H54 (cell line): ENCODE measurements at places on chromosomes 3 and 15.

DNA sequence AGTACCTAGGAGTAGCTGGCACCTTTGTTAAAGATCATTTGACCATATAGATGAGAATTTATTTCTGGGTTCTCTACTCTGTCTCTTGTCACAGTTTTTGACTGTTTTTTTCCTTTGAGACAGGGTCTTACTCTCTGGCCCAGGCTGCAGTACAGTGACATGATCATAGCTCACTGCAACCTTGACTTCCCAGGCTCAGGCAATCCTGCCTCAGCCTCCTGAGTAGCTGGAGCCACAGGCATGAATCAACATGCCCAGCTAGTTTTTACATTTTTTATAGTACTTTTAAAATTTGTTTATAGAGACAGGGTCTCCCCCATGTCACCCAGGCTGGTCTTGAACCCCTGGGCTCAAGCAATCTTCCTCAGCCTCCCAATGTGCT, 45.0 kb downstream of the BCL2L10 start:
- DNase-seq: no peak

DNA sequence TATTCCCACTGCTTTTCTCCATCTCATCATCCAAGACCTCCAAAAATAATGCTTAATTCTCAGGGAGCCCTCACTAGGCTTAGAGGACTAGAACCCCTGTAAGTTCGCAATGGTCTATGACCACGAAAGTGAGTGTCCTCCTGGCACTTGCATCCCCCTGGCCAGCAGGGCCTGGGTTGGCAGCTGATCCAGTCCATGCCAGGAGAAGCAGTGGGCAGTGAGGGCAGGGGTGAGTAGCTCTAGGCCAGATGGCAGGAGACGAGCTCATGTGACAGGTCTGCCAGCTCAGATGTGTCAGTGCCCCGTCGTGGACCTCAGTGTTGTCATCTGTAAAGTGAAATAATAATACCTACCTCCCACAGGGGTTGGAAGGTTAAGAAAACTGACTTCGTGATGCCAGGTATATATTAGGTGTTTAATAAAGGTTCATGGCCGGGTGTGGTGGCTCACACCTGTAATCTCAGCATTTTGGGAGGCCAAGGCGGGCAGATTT, 11.1 kb downstream of the GP5 start:
- no peak for DNase-seq

GRCh38 chr3:11642431-11643191, 1.1 kb downstream of the VGLL4 start:
- DNase-seq: peak; percentile 57

DNA sequence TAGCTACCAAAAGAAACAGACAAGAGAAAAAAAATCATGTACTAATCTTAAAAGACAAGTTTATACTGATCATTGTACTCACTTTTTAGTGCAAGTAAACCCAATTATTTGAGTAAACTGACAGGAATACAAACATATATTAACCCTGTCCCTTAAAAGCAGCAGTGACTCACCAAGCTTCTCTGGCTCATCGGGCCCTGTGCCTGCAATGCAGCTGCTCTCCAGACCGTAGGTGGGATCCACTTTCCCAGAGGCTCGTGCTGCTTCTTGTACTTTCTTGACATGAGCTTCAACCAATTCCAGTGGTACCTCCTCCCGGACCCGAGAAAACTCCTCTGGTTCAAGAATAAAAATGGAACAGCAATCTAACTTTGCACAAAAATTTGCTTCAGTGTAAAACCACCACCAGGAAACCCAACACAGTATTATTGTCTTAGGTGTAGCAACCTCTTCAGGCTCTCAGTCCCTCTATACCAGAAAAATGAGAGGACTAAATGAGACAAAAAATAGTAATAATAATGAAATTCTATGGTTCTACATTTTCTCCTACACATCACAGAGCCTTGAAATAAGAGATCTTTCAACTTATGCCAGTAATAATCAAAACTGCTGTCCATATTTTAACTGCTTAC, 82.6 kb upstream of the CSPG5 start:
- peak; percentile 42 for DNase-seq

DNA sequence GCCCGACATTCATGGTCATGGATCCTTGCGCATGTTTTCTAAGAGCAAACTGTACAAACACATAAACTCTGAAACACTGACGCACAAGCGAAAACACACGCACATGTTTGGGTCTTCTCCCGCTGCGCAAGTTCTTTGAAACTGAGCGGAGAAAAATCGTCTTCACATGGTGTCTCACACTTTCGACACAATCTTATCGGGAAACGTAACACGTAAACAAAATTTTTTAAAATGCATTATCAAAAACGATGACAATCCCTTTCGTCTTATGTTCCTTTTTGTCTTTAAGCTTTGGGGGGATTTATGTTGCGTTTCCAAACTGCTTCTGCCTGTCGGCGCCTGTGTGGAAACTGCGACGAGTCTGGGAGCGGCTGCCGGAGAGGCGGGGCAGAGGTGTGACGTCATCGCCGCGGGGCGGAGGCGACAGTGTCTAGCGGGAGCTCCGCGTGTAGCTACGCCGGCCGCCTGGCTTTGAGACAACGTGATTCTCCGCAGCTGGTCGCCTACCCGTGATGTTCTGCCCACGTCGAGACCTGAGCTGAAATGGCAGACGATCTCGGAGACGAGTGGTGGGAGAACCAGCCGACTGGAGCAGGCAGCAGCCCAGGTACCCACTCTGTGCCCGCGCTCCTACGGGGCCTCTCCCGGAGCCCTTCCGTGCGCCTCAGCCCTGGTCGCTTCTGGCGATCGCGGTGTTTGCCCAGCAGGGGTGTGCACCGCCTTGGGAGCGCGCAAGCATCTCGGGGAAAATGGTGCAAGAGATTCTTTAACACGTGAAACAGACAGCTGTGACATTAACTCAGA, at the start of gene CMSS1:
CMSS1 (plus strand) TSS at position 426 of the 804 bp plus-strand sequence.
- peak; percentile 67 for DNase-seq

- no peak for DNase-seq
Measured at GRCh38 chr3:197830308-197830966, 39.4 kb downstream of the LRCH3 start.

- no peak for DNase-seq
Measured at GRCh38 chr15:76339305-76340197, 3.0 kb downstream of the ISL2 start.

- no peak for DNase-seq
Measured at GRCh38 chr15:82538961-82539690, 1.1 kb downstream of the RPS17 start.

DNA sequence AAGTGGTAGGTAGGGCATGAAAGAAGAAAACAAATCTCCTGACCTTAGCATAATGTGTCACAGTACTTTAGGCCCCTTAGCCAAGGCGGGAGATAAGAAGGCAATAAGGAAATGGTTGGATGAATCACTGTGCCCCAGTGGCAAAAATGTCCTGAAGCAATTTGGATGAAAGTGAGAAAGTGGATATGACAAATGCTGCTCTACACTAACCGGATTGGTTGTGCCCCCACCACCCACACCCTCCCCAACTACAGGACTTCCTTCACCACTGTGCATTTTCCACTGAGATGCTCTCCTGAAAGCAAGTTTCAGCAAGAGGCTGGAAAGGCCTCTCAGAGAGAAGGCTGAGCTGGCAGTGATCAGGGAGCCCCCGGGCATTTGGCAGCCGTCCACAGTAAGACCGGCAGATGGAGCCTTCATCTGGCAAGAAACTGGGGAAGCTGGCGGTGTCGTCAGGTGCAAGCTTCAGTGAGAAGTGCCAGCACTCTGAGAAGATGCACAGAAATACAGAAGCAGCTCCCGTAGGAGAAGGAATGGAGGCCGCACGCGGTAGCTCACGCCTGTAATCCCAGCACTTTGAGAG, 63.8 kb downstream of the ATP1B3 start:
- DNase-seq: peak; percentile 75
